ENCODE measurements at places on chromosomes 13 and 19.

DNA sequence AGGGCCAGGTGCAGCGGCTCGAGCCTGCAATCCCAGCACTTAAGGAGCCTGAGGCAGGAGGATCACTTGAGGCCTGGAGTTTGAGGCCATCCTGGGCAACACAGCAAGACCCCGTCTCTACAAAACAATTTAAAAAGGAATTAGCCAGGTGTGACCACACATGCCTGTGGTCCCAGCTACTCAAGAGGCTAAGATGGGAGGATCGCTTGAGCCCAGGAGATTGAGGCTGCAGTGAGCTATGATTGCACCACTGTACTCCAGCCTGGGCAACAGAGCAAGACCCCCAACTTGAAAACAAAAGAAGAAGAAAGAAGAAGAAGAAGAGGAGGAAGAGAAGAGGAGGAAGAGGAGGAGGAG is 47.7 kb downstream of the LATS2 start:
- DNase-seq: no peak

DNA sequence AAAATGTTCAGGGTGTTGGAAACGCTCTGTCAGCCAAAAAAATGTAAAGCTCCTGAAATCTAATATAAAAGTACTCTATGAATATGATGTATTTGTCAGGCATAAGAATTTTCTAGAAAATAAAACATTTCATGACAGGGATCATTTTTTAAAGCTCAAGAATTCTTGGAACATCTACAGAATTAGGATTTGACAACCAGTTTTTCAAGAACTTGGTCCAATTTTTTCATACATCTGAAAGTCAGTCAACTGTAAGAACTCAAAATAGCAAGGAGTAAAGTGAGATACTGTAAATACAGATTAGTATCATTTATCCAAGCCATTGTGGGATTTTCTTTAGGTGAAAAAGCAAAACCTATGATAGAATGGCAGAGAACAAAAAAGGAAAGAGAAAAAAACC is 41.6 kb upstream of the CLDN10 start:
- DNase-seq: no peak

GRCh38 chr13:40631605-40632004 is 34.8 kb downstream of the FOXO1 start:
- no peak for DNase-seq

GRCh38 chr13:30204564-30204963 is 102.8 kb downstream of the KATNAL1 start:
- DNase-seq: no peak

DNA sequence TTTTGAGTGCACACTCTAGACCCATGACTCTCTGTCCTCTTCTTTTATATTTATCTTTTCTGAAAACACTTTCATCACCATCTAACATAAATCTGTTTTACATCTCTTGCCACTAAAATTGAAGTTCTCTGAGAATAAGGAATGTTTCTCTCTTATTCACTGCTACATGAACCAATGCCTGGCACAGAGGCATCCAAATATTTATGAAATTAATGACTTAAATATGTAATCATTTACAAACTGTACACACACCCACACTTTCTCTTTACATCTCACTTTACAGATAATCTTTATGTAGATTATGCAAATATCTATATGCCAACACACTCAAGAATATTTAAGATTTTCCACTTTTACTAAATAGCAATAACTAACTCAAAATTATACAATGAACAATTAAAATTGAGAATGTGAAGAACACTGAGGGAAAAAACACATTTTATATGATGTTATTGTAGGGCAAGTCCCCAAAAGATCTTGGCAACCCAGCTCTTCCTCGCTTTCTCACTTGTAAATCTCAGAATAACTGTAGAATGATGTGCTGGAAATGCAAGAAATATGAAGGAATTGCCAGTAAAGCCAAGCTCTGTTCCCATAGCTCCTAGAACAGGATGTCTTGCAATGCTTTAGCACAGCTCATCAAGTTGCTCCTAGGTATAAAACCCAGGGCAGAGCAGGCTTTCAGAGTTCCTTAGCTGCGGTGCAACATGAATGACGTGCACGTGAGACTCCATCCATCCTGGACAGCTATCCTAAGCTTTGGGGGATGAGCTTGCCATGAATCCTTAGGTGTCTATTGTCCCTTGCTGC is 50.7 kb downstream of the UGGT2 start:
- DNase-seq: no peak

DNA sequence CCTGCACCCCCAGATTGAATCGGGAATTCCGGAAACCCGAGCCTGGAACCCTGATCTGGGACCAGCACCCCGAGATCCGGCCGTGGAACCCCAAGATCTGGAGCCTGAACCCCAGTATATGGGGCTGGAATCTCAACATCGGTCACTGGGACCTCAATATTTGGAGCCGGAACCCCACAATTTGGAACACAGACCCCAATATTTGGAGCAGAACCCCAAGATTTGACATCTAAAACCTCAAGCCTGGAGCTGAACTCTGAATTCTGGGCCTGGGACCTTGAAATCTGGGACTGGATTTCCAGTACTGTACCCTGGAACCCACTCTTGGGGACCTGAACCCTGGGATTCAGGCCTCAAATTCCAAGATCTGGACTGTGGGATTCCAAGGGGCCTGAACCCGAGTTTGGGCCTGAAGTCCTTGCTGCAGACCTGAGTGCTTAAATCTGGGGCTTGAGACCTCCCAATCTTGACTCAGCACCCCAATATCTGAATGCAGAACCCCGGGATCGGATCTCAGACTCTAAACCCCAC is 629 bp downstream of the LRFN3 start:
- DNase-seq: no peak

DNA sequence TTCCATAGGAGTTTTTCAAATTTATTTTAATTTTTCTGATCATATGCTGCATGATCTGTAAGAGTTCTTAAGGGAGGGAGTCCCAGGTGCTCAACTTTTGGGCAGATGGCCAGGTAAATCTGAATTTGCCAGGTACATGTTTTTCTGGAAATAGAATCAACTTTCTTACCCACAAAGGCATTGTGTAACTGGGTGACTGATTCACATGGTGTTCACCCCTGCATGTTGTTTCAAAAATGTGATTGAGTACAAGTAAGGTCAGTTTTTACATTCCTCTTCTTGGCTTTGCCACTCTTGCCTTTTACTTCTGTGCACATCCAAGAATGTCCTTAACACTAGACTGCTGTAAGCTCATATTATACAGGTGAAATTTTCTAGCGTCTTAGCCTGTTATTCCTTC is 30.4 kb downstream of the RB1 start:
- no peak for DNase-seq

DNA sequence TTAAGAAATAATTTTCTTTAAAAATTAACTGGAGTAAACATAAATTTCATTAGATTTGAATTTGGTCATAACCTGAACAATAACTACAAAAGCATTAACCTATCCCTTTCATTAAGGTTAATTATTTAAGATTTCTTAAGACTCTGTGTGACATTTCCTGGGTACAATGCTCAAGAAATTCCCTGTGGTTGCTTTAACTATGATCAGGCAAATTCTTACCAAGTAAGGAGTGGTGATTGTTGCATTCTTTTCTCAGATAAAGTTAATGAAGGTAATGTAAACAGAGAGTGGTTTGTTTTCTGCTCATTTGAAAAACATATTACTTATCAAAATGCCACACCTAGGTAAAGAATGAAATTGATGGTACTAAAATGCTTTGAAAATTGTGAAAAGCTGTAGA is 114.8 kb upstream of the MIR17HG start:
- DNase-seq: no peak

DNA sequence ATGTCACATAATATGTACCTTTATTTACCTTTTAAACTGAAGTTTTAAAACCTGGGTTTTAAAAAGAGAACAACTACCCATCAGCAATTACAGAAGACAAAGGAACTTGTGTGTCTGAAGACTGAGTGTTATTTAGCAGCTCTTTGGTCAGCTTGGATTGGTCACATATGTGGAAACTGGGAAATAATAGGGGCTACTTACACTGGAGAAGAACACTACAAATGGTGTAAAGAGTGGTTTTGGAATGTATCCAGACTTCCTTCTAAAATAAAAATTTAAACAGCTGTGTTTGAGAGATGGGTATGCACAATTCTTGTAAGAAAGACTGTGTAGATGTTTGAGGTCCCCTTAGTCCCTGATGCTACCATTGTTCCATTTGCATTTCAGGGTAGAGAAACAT is 13.3 kb downstream of the TNFRSF19 start:
- DNase-seq: no peak

GRCh38 chr13:95474992-95475391 is 77.5 kb upstream of the CLDN10 start:
- DNase-seq: no peak

DNA sequence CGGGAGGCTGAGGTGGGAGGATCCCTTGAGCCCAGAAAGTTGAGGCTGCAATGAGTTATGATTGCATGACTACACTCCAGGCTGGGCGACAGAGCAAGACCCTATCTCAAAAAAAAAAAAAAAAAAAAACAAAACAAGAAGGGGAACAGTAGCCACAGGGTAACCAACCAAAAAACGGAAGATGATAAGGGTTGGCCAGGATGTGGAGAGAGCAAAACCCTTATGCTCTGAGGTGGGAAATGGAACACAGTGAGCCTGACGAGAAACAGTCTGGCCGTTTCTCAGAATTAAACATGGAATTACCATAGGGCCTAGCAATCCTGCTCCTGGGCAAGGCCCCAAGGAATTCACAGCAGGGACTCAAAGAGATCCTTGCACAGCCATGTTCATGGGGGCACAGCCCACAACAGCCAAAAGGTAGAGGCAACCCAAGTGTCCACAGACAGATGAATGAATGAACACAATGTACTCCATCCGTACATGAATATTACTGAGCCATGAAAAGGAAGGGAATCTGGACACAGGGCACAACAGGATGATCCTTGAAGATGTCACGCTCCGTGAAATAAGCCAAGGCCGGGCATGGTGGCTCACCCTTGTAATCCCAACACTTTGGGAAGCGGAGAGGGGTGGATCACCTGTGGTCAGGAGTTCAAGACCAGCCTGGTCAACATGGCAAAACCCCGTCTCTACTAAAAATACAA is 11.3 kb downstream of the NMRK2 start:
- DNase-seq: no peak

DNA sequence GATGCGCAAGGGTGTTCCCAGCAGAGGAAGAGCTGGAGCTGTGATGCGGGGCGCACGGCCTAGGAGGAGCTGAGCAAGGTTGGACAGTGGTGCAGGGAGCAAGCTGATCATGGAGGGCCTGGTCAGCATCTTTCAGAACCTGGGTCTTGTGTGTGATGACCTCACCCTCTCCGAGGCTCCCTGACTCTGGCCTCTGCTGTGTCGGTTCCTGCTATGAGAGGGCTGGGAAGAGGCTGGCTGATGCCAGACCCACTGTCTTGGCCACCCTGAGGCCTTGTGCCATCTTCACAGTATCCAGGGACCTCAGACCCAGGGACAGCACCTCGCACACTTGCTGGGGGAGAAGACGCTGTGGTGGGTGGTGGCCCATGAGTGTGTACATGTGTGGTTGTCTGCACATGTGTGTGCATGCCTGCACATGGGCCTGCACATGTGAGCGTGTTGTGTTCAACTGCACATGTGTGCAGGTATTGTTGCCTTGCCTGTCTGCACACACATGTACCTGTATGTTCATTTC is 16.5 kb upstream of the C13orf46 start:
- DNase-seq: no peak

DNA sequence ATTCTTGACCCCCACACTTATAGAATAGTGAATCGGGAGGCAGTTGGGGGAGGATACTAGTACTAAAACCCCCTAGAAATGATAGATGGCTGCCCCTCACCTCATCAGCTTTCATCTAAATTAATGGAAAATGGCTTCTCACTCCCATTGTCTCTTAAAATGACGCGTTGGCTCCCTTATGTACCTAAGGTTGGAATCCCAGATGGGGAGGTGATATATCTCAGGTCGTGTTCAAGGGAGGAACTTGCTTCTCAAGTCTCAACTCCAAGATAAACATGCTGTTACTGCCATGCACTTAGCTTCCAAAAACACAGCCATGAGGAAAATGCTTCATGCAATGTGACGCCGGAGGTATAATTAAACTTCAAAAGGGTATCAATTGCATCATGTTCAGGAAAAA is 18.8 kb upstream of the UBE2L5 start:
- DNase-seq: no peak

GRCh38 chr13:41145136-41145908 is 12.7 kb upstream of the KBTBD6 start:
- DNase-seq: no peak

Measured in osteocyte (in vitro differentiated cells).